CD4-positive, alpha-beta memory T cell (primary cell): ENCODE measurements at places on chromosomes 7 and 10.

DNA sequence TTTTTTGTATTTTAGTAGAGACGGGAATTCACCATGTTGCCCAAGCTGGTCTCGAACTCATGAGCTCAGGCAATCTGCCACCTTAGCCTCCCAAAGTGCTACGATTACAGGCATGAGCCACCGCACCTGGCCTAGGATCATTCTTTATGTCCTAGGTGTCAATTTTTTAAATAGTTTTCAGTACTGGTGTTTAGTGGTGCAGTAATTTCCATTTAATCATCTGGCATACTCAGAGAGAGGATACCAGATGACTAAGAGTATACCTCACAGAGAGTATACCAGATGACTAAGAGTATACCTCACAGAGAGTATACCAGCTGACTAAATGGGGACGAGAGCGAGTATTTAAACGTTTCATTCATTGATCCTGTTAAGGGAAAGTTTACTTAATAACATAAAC, 37.3 kb upstream of the TMEM248 start:
- no peak overlapping the region for H3K27ac ChIP-seq
- DNase-seq = no peak
- peaks cover 2% of the 10 kb centered on the region for H3K36me3 ChIP-seq
- H3K4me1 ChIP-seq = no peaks in the 10 kb centered on the region
- no peak overlapping the region for H3K4me3 ChIP-seq

GRCh38 chr7:130397758-130398073, 17.4 kb downstream of the CPA1 start:
- H3K36me3 ChIP-seq = no peaks in the 10 kb centered on the region
- DNase-seq = no peak

DNA sequence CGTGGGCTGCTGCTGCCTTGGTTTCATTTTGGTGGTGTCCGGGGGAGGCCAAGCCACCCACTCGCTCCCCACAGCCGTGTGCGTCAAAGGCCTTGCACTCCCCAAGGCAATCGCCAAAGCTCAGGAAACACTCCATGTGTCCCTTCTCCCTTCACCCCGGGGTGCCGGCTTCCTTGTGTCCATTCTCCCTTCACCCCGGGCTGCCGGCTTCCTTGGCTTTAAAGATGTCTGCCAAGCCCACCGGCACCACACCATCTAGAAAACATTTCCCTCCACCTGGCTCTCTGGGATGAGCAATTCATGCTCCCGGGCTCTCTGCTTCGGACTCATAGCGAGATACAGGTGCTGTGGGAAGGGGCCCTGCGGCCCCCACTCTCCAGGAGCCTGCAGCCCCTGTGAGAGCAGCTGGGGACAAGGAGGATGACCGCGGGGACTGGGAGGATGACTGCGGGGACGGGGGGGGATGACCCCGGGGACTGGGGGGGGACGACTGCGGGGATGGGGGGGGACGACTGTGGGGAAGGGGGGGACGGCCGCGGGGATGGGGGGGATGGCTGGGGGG, 322.1 kb downstream of the DNAJB6 start:
- DNase-seq = no peak
- no peak overlapping the region for H3K27ac ChIP-seq
- peaks cover 8% of the 10 kb centered on the region for H3K4me1 ChIP-seq
- no peak overlapping the region for H3K4me3 ChIP-seq
- H3K36me3 ChIP-seq = no peaks in the 10 kb centered on the region

DNA sequence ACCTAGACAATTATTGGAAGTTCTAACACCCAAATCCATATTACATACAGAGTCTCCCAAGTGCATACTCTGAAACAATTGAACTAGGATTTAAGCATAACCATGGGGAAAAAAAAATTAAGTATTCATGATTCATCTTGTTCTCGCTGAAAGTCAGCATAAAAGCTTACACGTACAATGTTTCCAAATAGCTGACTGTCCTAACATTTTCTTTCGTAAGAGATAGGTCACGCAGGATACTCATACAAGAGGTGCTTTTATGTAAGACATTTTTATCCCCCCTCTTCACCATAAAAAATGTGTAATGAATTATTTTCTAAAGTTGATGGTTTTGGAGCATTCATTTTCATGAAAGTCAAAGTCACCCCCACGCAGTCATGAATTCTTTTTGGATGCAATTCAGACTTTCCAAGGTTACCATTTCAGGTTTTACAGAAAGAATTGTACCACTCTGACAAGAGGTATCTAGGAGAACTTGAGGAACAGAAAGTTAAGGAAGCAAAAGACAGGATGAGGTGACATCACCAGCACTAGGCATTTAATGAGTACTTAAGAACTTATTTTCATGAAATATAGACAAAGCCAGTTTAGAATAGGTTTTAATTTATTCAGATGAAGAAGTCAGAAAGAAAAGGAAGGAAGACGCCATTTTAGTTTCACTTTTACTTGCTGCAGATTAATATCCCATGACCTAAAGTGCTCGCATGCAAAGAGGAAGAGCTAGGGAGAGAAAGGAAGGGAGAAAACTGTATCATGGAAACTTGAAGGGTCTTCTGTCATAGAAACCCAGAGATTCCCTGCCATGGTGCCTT, 55.8 kb downstream of the TMEM26 start:
- no peak overlapping the region for H3K27ac ChIP-seq
- no peak for DNase-seq
- H3K36me3 ChIP-seq = no peaks in the 10 kb centered on the region
- H3K4me1 ChIP-seq = peaks cover 8% of the 10 kb centered on the region

- H3K4me3 ChIP-seq = no peak overlapping the region
- no peaks in the 10 kb centered on the region for H3K27me3 ChIP-seq
- H3K4me1 ChIP-seq = no peaks in the 10 kb centered on the region
- no peaks in the 10 kb centered on the region for H3K36me3 ChIP-seq
- H3K27ac ChIP-seq = no peak overlapping the region
These were observed 1221.1 kb upstream of the CELF2 start for GRCh38 chr10:9796564-9796963.

DNA sequence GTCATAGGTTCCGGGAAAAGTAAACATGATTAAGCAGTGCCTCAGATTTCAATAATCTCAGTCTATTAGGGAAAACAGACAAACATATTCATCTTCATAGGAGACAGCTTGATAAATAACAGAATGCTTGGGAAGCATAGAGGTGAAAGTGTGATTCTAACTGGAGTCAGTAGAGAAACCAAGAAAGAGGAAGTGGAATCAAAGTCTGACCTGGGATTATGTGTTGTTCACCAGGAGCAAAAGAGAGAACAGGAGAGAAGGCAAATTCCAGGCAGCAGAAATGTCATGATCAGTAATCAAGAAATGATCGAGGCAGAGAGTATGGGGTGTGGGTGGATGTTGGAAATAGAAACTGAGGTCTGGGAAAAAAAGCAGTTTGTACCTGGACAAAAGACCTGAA, 43.7 kb downstream of the DGKB start:
- H3K4me1 ChIP-seq = no peaks in the 10 kb centered on the region
- no peak overlapping the region for H3K27ac ChIP-seq
- H3K27me3 ChIP-seq = no peaks in the 10 kb centered on the region

DNA sequence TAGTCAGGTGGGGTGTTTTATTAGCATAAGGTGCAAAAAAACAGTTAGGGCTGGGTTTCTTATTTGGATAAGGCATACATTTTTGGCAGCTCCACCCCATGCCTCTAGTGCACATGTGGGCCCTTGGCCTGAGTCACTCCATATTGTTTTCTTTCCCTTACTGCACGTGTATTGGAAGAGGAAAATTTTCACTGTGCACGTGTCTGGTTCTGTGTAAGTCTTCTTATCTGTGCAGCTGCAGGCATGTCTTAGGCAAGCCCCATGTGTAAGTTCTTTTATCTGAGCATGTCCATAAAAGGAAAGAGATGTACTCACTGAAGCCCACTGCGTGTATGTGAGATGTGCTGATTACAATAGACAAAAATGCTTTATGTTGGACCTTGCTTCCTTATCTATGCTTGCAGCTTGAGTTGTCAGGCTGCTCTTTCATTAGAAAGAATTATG, 540.3 kb upstream of the IGFBP3 start:
- no peaks in the 10 kb centered on the region for H3K27me3 ChIP-seq
- no peak overlapping the region for H3K27ac ChIP-seq
- no peaks in the 10 kb centered on the region for H3K36me3 ChIP-seq
- DNase-seq = no peak
- no peak overlapping the region for H3K4me3 ChIP-seq

DNA sequence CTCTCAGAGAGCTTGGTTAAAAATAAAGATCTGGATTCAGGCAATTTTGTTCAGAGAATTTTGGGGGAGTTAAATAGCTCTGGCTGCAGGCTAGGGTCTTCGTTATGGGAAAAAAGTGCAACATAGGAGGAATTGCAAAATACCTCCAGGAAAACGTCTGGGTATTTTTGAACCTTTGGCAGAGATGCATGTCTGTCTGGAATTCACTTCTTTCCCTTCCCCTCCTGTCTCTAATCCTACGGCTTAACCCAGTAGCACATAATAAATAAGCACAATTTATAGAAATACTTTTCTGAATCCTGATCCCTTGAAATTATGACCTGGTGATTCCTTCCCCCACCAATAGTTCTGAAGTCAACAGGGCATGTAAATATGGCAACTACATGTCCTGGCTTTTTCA, 19.3 kb upstream of the NUP205 start:
- H3K36me3 ChIP-seq = no peaks in the 10 kb centered on the region
- no peaks in the 10 kb centered on the region for H3K4me1 ChIP-seq
- H3K27ac ChIP-seq = no peak overlapping the region
- H3K4me3 ChIP-seq = no peak overlapping the region
- no peaks in the 10 kb centered on the region for H3K27me3 ChIP-seq
- no peak for DNase-seq

- no peak for DNase-seq
- H3K4me3 ChIP-seq = no peak overlapping the region
- no peaks in the 10 kb centered on the region for H3K36me3 ChIP-seq
- H3K4me1 ChIP-seq = no peaks in the 10 kb centered on the region
- H3K27ac ChIP-seq = no peak overlapping the region
- H3K27me3 ChIP-seq = no peaks in the 10 kb centered on the region
These were observed 8.8 kb downstream of the CUX1 start for GRCh38 chr7:101826081-101826835.

DNA sequence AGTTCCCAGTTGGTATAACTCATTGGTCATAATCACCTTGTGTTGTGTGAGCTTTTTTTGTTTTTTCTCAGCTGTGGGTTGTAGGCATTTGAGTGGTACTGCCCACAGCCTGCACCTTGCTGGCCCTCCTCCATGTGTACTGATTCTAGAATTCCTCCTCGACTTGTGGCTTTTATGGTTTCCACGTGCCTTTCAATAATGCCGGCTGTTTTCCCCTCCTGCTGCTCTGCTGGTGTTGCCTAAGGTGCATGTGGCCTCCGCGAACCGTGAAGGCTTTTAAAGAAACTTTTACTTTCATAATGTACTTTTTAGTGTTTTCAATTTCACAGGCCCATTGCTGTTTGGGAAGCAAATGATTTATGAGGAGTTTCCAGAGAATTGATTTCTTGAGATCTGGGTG, 518.0 kb downstream of the REEP3 start:
- no peak for DNase-seq
- no peaks in the 10 kb centered on the region for H3K36me3 ChIP-seq
- no peak overlapping the region for H3K4me3 ChIP-seq
- H3K27ac ChIP-seq = no peak overlapping the region
- no peaks in the 10 kb centered on the region for H3K27me3 ChIP-seq

DNA sequence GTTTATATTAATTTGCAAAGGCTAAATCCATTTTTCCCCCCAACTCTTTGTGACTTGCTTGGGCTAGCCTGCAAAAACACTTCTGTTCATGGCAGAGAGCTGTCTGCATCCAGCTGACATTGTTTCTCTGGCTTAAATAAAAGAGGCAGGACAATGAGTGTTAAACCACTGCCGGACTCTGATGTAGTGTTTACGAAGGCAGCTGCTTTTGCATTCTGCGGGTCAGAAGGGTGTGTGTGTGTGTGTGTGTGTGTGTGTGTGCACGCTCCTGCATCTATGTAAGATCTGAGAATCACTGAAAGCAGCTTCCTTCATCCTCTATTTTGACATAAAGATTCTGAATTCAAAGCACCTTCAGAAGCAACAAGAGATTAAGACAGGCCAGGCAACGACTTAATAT, 28.3 kb downstream of the NRP1 start:
- H3K4me1 ChIP-seq = peaks cover 6% of the 10 kb centered on the region
- no peak overlapping the region for H3K27ac ChIP-seq
- H3K36me3 ChIP-seq = no peaks in the 10 kb centered on the region
- DNase-seq = no peak
- H3K27me3 ChIP-seq = no peaks in the 10 kb centered on the region
- H3K4me3 ChIP-seq = no peak overlapping the region
